D341Med (cell line): ENCODE measurements at places on chromosomes 4 and X.

GRCh38 chr4:70151271-70151670 lies 2.8 kb upstream of the PRR27 start:
- DNase-seq = no peak

DNA sequence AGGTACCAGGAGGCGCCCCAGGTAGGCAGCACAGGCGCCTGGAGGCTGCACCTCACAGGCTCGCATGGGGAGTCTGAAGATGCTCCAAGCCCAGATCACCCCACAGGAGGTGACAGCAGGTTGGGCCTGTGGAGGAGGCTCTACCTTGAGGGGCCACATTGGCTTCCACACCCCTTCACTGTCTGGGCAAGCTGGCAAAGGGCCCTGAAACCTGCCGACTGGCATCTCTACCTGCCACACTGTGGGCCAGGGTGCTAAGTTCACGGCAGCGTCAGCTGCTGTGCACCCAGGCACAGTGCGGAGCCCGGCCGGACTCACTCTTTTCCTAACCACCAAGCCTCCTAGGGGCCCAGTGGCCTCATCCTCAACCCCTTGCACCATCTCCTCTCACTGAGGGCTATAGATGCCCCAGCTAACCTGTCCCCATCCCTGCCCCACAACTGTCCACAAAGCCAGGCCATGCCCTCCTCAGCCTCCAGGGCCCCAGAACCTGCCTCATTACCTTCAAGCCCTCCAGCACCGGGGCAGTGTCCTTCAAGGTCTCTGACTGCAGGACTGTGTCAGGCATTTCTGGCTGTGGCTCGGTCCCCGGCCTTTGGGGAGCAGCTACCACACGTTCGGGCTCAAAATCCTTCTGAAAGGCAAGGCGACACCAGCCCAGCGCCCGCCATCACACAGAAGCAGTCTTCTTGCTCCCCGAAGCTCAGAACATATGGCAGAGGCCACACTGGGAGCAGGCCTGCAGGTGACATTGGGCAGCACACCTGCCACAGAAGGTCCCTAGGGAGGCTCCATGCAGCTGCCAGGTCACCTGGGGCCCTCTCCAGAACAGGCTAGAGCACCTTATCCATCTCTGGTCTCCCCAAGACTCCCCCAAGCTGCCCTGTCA lies 28.8 kb downstream of the FGFR3 start:
- DNase-seq = no peak

DNA sequence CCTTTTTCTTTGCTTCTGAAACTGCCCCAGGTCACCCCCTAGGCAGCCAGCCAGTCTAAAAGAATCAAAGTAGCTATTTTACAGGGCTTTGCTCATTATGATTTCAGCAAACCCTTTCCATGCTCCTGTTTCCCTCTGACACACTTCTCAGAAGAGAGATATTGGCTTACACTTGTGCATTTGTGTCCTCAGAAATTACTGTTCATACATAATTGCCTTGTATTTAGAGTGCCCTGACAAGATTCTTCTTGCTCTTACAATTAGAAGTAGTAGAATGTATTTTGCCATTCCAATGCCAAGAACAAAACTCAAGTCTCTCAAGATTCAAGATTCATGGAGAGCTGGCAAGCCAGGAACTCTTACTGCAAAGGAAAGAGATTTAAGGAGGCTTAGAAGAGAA lies 531.0 kb upstream of the ZFP42 start:
- DNase-seq = no peak

DNA sequence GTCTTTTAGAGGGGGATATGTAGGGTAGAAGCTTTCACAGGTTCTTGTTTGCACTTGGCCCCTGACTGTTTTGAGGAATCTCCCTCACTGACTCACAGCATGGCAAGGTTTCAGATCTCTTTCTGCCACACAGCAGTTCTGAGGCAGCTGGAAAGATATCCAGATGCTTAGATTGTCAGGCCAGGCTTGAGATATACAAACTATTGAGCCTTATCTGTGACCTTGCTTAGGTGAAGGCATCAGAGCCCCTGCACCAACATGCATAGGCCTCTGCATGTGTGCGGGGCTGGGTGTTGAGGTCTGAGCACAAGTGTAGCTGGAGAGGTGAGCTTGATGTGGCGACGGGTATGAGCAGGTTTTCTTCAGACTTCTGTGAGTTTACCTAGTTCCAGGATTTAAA lies 80.9 kb upstream of the MSANTD1 start:
- DNase-seq = no peak

DNA sequence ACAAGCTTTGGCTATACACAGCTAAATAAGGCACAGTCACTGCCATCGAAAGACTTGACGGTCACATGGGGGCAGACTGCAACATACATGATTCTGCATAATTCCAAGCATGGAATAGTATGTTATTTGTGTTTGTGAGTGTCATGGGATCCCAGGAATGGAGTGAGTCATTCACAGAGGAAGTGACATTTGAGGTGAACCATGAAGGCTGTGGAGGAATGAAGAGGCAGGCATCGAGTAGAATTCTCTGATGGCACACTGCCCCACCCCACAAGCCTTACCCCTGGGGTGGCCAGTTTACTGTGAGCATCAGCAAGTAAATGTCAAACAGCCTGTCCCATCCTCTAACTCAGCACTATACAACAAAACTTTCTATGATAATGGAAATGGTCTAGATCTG lies 619.7 kb downstream of the MID1IP1 start:
- DNase-seq = no peak

GRCh38 chrX:47706575-47706974 lies 47.6 kb upstream of the UXT start:
- no peak for DNase-seq

DNA sequence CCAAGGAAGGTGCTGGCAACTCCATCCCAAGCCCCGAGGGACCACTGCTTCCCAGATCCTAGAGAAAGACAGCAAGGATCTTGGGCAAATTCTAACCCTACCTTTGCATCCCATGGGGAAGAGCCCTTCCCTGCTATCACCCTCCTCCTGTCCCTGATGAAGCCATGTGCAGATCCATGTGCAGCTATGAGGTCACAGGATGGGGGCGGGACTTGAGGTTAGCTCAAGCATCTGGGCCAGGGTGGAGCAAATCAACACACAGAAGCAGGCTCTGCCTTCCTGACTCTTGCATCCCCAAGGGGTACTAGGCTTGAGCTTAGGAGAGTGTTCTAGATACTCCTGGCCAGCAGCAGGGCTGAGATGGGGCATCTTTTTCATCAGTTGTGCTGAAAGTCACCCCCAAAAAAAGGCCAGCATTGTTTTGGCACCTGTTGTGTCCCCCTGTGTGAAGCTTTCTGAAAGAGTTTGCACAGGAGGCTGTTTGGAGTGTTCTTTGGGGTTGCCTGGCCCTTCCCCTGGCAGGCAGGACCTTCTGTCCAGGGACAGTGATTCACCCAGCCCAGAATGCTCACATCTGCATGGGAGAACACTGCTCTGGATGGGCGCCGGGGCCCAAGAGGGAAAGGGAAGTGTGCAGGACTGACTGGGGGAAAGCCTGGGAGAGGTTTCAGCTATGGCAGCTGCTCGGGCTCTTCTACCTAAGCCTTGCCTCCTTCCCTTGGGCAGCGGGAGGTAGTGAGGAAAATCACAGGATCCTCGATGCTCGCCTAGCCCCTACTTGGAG lies 50.8 kb downstream of the PRPS1 start:
- no peak for DNase-seq

DNA sequence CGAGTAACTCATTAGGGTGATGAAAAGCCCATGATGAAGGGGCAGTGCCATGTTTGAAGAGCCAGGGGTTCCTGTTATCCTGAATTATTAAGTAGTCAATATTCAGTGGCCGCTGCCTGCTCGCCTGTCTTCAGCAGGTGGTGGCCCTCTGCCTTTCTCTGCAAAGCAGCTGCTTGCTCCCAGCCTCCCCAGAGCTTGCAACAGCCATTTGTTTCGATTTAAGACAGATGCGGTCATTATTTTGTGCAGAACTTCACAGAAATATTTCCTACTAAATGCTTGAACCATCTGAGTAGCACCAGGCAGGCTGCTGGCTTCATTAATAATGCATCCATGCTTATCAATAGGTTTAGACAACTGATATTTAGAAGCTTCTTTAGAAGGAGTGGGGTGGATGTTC lies 104.3 kb upstream of the TTC29 start:
- no peak for DNase-seq

DNA sequence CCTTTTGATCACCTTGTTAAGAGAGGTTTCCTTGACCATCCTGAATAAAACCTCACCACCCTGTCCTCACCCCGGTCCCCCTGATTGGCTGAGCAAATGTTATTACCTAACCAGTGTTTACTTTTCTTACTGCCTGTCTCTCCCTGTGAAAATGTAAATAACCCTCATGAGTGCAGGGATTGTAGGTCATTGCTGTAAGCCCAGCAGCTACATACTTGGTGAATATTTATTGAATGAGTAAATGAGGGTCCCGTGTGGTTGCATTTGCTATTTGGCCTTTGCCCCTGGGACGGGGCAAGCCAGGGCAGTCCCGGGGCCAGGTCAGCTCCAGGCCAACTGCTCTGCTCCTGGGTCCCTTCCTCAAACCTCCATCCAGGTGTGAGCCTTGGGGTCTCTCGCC lies 55.5 kb upstream of the CLCN4 start:
- no peak for DNase-seq

- no peak for DNase-seq
Observed at GRCh38 chr4:33831442-33832066, 2412.8 kb downstream of the ARAP2 start.

GRCh38 chr4:80459918-80460473 lies 124.5 kb downstream of the CFAP299 start:
- DNase-seq = peak; percentile 30

DNA sequence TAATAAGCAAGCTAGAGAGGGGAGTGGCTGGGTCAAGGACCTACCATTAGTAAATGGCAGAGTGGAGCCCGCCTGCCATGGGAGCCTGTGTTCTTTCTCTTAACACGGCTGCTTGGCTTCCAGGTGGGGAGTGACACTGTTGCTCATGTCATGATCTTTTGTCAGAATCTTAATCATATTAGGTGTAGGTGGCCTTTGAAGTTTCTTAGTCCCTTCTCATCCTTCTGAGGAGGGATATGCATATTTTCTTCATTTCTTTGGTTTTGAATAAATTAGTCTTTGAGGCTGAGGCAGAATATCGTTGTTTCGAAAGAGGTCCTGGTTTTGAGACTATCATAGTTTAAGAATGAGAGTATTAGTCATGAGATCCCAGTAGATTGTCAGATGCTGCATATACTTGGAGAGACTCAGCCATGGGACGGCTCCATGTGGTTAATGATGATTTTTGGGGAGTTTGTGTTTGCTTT lies 28.9 kb downstream of the SNX25 start:
- DNase-seq = no peak

DNA sequence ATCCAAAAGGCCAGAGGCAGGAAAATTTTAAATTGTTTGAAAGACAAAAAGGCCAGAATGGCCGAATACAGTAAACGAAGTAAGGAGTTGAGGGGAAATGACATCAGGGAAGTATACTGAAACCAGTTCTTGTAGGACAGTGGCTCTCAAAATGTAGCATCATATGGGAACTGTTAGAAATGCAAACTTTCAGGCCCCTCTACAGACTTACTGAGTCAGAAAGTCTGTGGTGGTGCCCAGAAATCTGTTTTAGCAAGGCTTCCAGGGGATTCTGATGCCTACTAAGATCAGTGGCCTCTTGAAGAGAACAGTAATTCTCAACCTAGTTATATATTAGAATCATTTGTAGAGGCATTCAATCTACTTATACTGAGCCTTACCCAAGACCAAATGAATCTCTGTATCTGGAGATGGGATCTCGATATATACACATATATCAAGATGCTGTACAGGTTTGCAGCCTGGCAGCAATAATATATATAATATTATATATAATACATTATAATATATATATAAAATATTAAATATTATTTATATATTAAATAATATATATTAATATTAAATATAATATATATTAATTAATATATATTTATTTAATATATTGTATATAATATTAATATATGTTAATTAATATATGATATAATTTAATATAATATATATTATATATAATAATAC lies 39.7 kb downstream of the ADAMTS3 start:
- no peak for DNase-seq

- DNase-seq = no peak
Observed at GRCh38 chrX:57380026-57380796, 93.7 kb downstream of the FAAH2 start.

GRCh38 chrX:139388254-139388653 lies 142.3 kb upstream of the F9 start:
- DNase-seq = no peak

DNA sequence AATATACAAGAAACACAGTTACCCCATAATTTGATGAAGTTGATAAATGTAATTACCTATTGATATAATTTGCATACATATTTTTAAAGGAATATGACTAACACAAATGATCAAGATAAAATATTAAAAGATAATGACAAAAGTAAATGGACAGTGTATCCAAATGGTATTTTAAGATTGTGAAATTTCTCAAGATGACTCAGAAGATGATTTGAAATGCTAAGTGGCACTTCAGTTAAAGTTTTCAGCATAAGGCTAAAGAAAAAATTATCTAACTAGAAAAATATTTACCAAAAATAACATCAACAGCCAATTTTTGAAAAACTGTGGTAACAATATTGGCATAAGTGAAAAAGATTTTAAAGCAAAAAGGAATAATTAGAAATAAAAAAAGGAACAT lies 248.4 kb upstream of the NDST4 start:
- DNase-seq = no peak

DNA sequence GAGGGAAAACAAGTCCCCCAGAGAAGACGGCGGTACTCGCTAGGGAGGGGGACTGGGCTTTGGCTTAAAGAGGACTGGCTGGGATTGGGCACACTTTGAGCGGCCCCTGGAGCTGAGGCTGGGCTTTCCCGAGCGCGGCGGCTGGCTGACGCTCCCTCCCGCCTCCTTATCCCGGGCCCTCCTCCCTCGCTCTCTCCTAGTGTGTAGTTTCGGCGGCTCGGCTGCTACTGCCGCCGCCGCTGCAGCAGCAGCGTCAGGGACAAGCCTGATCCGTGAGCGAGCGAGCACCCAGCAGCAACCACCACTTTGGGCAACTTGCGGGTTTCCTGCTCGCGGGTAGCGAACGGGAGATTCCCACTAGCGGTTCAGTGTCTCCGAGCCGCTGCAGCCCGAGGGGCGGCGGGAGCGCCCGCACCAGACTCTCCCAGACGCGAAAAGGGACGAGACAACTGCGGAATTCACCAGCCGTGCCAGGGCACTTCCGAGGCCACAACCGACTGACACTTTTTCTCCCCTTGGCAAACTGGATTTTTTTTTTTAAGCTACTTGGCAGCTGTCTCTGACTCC lies 632 bp upstream of the PCDH7 start:
- peak; percentile 69 for DNase-seq
